ENCODE measurements at places on chromosomes 7 and 10.

GRCh38 chr7:28180031-28180363, 598 bp downstream of the JAZF1 start:
- no peak for DNase-seq

DNA sequence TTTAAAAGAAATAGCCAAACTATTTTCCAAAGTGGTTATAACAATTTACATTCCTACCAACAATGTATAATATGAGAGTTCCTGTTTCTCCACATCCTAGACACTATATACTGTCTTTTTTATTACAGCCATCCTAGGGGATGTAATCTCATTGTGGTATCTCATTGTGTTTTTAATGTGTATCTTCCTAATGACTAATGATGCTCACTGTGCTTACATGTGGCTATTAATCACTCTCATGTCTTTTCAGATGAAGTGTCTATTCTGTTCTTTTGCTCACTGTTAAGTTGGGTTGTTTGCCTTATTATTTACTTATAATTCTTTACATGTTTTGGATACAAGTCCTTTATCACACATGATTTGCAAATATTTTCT, 71.8 kb downstream of the ZNF438 start:
- no peak for DNase-seq

- no peak for DNase-seq
Measured at GRCh38 chr10:48452879-48453412, 146.5 kb downstream of the MAPK8 start.

DNA sequence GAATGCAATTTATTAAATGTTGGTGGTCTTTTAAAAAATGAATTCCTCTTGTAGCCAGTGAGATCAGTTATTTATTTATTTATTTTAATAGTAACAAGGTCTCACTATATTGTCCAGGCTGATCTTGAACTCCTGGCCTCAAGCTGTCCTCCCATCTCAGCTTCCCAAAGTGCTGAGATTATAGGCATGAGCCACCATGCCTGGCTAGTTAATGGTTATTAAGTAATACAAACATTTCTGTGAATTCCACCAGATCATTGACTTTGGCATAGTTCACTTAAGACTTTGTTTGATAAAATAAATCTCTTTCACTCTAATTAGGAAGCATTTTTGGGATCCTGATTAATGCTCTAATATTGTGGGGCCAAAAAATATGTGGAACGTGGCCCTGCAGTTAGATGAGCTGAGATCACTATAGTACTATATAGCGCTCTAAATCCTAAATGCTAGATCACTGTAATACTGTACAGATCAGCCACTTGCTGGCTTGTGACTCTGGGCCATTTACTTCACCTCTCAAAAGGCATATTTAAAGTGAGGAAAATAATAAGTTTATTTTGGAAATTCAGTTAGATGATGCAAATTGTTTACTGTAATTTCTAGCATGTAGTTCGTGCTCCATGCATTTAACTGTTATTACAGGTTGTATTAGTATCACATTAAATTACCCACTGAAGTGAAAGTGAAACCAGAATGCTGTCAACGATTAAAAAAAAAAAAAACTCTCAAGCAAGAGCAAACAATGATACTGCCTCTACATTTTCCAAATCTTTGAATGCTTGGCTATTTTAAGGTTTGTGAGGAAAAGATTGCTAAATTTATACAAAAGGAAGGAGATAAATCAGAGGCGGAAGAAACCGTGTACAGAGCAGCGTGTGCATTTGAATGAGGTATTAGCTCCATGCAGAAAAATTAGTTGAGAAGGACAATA, 15.9 kb upstream of the FAS start:
- peak; percentile 8 for DNase-seq

- no peak for DNase-seq
Measured at GRCh38 chr10:33594475-33594874, 260.0 kb upstream of the NRP1 start.

GRCh38 chr7:3533040-3533439, 232.0 kb downstream of the SDK1 start:
- DNase-seq, result no peak

DNA sequence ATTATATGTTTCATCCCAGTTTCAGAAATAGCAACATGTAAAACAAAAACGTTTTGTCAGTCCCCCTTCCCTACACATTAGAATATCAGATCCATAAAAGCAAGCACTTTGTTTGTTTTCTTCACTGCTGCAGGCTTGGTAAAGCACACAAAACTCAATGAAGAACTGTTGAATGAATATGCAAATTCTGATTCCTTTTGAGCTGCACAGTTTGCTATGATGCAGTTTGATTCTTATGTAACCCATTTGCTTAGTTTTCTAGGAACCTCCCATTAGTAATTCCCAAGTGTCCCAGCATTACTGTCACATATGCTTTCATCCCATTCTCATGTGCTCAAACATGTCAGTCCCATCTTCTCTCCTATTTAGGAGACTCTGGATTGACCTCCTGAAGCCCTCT, 26.1 kb upstream of the CHCHD3 start:
- no peak for DNase-seq

DNA sequence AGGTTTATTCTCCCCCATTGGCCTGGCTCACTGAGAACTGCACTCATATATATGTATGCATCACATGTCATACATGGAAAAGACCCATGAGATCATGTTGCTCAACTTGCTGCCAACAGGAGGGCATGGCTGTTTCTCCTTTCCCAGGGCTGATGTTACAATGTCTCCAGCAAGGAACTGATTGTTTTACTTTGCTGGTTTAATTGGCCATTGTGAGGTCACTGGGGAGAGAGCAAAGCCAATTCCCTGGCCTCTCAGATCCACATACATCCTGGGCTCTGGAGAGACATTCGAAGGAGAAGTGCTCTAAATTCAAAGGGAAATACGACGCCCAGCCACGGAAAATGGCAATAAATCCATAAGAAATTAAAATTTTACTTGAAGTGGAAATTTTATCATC, 287.8 kb downstream of the WDR11 start:
- no peak for DNase-seq

- no peak for DNase-seq
Measured at GRCh38 chr7:15459018-15459615, 102.7 kb downstream of the AGMO start.

DNA sequence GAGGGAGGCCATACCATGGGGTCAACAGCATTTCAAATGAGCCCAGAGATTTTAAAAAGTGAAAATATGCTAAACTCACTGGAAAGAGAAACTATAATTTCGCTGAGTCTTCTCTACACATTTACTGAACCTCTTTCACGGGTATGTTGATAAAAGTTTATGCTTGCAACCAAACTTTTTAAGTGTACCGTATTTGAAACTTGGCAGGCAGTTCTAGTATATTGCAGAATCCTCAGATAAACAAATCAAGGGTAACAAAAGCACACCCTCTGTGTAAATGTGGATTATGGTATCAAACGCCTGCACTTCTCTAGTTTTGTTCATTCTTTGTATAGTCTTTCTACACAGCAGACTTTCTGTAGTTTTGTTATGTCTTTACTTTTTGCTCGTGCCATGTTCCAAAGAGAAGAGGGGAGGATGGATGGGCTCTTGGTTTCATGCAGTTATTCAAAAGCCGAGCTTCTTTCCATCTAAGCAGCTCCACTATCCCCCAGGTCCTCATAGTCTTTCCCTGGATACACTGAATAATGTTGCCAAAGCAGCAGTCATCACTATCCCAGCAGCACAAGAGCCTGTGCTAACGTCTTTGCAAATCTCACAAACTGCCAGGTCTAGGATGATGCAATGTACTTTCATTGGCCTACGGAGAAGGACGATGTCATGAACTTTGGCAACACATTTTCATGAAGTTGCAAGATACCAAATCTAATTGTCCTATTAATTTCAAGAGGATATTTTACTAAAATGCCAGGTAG, 131.2 kb downstream of the MPP7 start:
- no peak for DNase-seq
